ENCODE measurements at places on chromosomes 5 and 9.

DNA sequence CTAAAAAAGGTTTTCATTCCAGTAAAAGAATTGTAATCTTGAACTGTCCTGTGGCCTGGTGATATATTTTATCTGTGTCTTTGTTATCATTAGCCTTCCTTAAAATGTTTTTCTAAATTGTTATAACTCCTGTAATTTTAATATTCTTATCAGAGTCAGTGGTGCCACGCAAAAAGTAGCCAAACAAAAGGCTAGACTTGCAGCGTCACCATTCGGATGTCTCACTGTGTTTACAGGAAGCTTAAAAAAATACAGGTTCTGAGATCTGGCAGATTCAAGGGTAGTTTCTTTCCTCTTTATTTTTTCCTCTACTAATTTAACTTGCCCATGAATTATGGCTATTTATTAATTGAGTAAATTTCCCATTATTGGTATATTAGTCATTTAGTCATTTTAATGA lies 362.3 kb downstream of the MAT2B start:
- DNase-seq = no peak

DNA sequence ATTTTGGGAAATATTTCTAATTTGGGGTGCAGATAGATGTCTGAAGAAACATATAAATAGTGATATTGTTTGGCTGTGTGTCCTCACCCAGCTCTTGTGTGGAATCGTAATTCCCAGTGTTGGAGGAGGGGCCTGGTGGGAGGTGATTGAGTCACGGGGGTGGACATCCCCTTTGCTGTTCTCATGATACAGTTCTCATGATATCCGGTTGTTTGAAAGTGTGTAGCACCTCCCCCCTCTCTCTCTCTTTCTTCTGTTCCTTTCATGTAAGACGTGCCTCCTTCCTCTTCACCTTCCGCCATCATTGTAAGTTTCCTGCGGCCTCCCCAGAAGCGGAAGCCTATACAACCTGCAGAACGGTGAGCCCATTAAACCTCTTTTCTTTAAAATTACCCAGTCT lies 11.4 kb upstream of the ADAMTS16 start:
- DNase-seq = no peak

DNA sequence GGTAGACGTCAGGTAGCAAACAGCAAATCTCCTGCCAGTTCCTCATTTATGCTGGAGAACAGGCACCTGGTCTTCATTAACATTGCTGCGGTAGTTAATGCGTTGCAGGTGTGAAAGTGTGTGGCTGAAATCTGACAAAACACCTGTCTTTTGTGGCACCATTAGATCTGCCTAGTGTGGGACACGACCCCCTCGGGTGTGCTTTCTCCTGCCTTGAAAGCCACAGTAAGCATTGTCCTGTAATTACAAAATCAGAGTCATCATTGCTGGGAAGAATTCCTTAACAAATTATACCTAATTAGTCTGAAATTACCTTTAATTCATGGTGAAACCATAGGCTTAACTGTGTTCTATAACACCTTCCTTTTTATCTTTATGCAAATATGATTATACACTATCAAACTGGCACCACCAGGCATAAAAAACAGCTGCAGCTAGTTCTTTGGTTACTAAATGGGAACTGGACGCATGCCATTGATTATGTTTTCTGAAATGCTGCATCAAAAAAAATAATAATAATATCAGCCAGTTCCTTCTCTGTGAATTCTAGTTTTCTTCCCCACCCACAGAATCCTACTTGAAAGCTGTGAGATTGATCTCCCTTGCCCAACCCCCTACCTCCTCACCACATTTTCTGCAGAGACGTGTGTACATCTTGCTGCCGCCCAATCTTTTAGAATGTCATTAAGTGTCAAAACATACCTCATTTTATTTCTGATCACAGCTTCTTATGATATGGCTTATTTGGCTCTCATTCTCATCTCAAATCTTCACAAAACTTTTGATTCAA lies 374.0 kb downstream of the NFIB start:
- DNase-seq = no peak

- no peak for DNase-seq
Measured at GRCh38 chr5:4017076-4017803, 421.6 kb downstream of the IRX1 start.

GRCh38 chr5:31036411-31036810 lies 157.1 kb upstream of the CDH6 start:
- DNase-seq = no peak

DNA sequence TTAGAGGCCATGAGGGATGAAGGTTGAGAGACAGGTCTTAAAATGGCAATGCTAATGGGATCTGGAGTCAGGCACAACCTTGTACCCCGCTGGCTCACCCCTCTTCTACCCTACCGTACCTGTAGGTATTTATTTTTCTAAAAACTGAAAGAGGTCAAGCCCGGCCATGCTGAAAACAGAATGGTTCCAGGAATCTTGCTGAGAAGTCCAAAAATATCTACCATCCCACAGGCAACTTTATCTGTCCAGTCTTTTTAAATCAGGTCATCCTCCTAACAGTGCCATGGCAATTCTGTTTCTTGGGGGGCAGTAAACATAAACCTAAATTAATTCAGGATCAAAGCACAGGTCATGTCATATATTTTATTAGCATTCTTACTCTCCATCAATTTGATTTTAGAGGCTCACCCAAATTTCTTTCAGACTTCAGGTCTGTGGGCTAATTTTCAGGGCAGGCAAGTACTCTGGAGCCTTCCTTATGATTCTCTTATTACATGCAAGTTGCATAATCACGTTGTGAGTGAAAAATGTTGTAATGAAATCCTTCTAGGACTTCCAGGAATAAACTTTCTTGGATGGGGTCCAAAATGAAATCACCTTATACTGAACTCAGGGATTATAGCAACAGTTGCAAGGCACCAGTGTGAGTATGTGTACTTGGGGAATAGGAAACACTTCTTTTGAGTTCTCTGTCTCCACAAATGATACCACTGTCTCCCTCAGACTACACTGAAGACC lies 102.7 kb upstream of the NREP start:
- DNase-seq = no peak

DNA sequence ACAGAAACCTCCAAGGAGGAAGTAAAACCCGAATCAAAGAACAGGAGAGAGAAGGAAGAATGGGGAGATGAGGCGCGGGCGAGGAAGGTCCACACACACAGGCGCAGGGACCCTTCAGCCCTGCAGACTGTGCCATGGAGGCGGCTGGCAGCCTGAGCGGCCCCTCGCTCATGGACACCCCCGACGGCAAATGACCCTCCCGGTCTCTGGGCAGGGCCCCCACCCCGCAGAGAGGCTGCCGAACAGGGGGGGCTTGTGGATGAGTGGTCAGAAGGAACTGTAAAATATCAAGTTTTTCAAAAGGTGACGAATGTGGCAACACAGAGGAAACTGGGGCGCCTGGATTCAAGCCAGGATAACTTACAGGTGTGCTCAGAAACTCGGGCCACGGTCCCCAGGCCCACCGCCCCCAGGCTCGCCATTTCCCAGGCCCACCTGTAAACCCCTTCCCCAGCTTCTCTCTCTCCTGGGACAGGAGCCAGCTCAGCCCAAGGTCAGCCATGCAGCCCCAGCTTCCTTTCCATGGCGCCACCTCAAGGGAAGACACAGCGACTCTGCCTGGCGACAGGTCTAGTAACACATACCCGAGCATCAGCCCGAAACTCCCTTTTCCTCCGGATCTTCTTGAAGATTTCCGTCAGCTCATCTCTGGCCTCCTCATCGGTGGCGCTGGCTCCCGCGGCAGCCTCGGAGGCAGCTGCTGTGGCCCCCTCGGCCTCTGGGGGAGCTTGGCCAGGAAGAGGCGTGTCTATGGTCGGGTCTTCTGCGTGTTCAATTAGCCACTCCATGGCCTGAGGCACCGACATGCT lies 16.5 kb downstream of the UBAC1 start:
- DNase-seq = no peak

- no peak for DNase-seq
Measured at GRCh38 chr9:96073531-96074480, 198.3 kb downstream of the ERCC6L2 start.

DNA sequence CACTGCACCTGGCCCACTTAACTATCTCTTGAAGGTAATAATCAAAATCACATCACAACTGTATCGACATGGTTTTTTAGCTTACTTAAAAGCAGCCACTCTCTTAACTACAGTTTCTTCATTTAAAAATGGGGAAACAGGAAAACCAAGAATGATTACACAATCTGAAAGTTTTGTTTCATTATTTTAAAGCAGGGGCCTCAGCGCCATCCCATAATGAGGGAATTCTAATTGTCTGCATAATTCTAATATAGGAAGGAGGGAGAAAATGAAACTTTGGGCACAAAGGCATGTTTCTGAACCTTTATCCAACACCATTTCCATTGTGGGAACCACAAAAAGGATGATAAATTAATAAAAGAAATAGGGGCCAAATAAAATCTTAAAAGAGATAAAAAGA lies 7.6 kb downstream of the HACD4 start:
- DNase-seq = no peak

GRCh38 chr9:114685951-114686350 lies 4.0 kb upstream of the TEX48 start:
- no peak for DNase-seq

- DNase-seq = no peak
Measured at GRCh38 chr5:72242796-72243475, 77.1 kb downstream of the MRPS27 start.

DNA sequence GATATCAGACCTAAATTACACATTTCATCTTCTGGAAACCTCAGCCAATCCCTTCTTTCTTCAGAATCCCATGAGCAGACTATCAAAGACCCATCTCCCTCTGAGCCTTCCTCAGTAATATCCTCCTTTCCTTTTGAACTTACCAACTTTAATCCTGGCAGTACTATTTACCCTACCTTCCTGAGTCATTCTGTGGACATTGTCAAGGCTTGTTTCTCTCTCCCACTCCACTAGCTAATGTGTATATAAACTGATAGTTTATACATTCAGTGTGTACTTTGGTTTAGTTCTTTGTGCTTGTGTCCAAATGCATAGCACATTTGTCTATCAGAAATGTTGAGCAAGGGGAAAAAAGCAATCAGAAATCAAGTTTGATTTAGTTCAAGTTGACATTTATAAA lies 568.3 kb downstream of the CSNK1G3 start:
- DNase-seq = no peak

GRCh38 chr5:159330131-159330800 lies at the start of gene IL12B:
TSS of gene IL12B (minus strand) at chr5:159330487. CDS start at chr5:159326782, 3,705 bp downstream.
- DNase-seq = peak; percentile 26

DNA sequence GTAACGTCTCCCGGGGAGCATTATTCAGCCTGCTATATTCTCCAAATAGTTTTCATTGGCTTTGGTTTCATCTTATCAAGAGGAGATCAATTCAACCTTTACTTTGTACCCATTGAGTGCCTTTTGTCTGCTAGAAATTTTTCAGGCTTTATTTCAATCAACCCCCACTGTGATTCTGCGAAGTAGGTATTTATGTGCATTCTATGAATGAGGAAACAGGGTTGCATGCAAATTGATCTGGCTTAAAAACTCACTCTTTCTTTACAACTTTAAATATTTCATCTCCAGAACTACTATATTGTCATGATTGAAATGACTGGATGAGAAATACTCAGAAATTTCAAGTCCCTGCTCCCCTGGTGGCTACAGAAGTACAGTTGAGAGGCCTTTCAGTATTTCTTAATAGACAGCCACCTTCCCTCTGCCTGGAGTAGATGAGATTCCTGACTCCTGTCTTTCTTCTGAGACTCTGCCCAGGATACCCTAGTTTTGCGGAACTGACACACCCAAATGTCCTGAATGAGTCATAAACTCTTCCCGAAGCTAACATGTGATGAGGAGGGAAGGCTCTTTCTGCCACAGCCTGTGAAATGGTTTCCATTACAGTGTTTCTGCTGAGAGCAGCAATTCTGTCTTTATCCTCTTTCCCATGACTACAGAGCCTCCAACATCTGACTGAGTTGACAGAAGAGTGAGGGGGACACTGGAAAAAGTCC lies 52.6 kb upstream of the TNC start:
- DNase-seq = peak; percentile 71

GRCh38 chr9:36118706-36119105 lies 17.8 kb upstream of the GLIPR2 start:
- no peak for DNase-seq

GRCh38 chr9:77598524-77598923 lies 49.6 kb downstream of the GNA14 start:
- no peak for DNase-seq

- no peak for DNase-seq
Measured at GRCh38 chr5:177475563-177476427, 2.4 kb upstream of the DBN1 start.

- DNase-seq = peak; percentile 19
Measured at GRCh38 chr5:90932052-90932699, 373.6 kb downstream of the ADGRV1 start.

DNA sequence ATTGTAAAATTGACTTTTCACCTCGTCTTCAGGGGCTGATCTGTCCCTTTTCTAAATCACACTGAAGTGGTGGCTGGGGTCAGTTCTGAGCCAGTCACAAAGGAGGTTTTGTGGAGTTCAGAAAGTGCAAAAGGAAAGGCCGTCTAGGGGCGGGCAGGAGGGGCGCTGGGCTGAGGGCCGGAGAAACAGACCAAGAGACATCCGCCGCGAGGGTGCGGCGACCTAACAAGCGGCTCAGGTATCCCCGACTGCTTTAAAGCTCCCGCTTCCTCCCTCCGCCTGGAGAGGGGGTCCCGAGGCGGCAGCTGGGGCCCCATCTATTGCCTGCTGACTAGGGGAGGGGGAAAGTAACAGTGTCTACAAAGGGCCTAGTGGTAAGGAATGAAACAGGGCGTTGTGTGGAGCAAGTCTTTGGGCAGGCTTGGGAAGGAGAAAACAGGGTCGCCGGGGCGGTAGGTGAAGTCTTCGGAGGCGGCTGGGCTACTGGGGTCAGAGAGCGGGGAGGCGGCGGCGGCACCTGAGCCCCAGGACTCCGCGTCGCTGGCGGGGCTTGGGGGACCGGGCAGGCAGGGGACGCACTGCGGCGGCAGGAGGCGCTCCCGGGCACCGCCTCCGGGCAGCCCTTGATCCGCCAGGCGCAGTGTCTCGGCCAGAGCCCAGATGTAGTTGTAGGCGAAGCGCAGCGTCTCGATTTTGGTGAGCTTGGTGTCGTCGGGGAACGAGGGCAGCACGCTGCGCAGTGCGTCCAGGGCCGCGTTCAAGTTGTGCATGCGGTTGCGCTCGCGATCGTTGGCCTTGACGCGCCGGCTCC lies 950 bp downstream of the NEUROG1 start:
- no peak for DNase-seq

DNA sequence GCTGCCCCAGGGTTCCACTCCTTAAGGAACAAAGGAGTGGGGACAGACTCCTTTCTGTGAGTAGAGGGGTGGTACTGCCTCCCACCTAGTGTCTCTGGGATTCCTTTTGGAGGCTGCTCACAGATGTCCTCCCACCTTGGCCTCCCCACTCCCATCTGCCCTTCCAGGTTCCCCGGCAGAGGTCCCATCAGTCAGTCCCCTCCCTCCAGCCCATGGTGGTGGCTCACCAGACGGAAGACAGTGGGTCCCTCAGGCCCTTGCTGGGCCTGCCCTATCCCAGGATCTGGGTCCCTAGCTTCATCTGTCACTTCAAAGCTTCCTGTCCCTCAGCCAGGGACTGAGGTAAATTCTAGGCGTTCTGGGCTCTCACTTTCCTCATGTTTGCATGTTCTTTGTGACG lies 35.6 kb upstream of the NEK6 start:
- DNase-seq = no peak
